ENCODE measurements at places on chromosomes 4 and X.

GRCh38 chrX:49165901-49166881 lies 3.6 kb downstream of the MAGIX start:
- peak; percentile 77 for DNase-seq

DNA sequence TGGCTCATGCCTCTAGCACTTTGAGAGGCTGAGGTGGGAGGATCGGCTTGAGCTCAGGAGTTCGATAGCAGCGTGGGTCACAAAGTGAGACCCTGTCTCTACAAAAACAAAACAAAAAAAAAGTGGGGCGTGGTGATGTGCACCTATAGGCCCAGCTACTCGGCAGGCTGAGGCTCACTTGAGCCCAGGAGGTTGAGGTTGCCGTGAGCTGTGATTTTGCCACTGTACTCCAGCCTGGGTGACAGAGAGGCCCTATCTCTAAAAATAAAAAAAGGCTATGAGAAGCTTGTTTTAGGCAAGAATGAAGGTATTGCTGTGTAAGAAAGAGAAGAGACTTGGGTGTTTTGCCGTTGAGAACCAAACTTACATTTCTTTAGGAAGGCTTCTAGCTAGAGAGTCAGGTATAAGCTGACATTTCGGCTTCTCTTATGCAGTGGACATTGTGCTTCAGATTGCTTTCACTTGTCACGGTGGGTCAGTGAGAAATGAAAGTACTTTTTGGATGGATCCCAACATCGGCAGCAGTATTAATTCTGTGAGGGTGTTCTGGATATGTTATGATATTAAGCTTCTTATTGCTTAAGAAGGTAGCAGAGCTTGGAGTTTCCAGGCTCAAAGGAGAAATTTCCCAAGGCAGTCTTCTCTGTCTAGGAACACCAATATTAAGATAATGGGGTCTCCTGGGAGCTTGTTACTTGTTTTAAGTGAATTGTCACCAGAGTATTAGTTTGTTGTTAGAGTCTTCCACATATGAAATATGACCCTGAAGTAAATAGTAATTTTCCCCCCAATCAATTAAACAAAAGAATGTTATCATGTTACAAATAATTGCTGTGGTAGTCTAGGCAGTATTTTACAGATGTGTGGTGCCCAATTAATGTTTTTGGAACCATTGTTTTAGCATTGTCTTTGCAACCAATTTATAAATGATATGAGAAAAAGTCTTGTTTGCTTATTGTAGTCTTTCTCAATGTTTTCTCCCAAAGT lies 17.6 kb downstream of the TMEM131L start:
- DNase-seq = no peak

GRCh38 chrX:13131396-13132137 lies 87.1 kb upstream of the FAM9C start:
- DNase-seq = no peak

- no peak for DNase-seq
Observed at GRCh38 chr4:163350672-163351071, 7.0 kb downstream of the NPY5R start.

DNA sequence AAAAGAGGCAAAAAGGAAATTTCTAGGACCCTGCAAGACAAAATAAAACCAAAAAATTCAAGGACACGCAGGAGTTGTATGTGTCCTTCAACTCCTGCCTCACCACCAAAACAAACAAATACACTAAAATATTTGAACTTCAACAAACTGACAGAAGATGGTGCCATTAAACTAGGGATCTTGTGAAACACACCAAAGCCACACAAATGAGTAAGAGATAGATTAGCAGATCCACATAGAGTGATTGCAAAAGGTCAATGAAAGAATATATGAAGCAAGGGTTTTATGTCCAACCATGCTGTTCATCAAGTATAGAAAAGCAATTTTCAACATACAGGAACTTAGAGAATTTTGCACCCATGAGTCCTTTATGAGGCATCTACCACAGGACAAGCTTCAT lies 40.1 kb upstream of the SCML1 start:
- DNase-seq = no peak

- no peak for DNase-seq
Observed at GRCh38 chr4:4667622-4668081, 125.8 kb upstream of the STX18 start.

GRCh38 chrX:13087322-13088155 lies 43.1 kb upstream of the FAM9C start:
- peak; percentile 65 for DNase-seq

DNA sequence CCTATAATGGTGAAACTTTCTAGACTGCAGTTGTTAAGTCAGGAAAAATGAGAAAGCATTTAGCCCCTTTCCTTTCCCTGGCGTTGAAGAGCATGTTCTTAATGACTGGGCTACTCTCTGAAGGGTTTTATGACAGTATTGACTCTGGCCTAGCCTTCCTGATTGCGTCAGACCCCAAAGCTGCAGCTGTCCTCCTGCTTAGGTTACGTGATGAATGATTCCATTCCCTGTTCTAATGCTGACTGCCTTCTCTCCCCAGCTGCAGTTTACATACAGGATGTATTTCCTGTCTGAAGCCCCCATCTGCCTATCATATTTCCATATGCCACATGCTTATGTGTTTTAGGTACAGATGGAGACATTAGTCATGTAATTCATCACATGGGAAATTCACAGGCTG lies 105.8 kb upstream of the EGFL6 start:
- no peak for DNase-seq

DNA sequence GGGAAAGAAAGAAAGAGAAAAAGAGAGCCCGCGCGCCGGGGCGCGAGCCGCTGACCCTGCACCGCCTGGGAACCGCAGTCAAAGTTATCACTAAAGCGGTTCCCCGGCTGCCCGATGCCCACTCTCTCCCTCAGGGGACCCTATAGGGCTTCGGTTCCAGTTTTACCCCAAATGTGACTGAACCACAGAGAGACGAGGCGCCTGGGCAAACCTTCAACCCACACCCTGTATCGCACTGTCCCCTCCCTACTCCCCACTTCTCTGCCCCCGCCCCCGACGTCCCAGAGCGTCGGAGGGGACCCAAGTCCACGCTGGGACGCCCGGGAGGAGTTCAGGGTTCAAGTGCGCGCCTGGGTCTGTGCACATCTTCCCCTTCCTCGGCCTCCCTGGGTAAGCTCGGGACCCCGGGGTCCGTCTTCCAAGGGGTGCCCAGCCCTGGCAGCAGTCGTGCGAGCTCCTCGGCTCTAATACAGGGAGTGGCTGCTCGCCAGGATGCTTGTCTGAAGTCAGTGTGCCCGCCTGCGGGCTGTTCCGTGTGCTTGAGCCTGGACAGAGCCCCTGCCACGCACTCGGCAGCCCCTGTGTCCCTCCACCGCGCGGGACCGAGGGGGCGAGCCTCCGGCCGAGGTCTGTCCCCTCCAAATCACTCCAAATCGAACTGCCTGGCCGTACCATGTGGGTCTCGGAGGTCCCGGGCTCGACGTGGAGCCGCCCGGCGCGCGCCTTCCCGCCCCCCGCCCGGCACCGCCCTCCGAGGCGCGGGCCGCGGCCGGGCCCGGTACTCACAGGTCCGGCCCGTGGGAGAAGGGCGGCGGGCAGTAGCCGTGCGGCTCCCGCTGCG lies 960 bp downstream of the TRPC3 start:
- peak; percentile 58 for DNase-seq

DNA sequence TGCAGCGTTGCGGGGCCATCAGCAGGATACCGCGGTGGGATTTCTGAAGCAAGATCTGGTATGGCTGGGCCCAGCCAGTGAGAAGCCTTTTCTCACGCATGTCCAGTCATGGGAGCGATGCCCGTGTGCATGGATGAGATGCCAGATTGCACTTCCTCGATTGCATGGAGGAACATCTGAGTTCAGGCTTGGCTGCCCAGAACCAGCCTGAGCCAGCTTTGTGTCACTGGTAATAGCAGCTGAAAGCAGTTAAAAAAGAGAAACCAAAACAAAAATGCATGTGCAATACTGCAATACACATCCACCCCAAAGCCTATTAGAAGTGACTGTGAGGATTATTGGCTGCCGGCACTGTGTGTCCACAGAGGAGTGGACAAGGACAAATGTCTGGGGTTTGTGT lies 59.3 kb downstream of the PSAPL1 start:
- no peak for DNase-seq

- DNase-seq = no peak
Observed at GRCh38 chrX:15825936-15826335, 28.7 kb downstream of the AP1S2 start.

- no peak for DNase-seq
Observed at GRCh38 chr4:71441186-71442169, 102.7 kb downstream of the SLC4A4 start.

GRCh38 chrX:78653118-78653822 lies 5.9 kb downstream of the RTL3 start:
- DNase-seq = no peak

GRCh38 chr4:152513078-152513477 lies 22.8 kb downstream of the FBXW7 start:
- no peak for DNase-seq

DNA sequence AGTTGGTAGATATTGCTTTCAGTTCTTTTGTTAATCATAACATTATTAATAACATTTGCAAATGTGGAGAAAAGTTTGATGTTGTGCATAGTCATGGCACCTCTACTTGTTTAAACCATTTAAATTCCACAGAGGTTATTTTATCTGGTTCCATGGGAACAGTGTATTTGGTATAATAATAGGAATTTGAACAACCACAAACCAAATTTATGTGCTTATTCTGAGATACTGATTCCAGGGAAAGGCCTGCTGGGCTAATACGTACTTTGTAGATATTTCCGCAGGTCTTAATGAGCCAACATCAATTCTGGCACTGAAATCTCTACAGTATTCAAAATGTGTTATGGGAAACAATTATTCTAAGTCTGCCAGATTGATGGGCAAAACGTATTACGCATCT lies 319.0 kb downstream of the DKK2 start:
- DNase-seq = no peak

DNA sequence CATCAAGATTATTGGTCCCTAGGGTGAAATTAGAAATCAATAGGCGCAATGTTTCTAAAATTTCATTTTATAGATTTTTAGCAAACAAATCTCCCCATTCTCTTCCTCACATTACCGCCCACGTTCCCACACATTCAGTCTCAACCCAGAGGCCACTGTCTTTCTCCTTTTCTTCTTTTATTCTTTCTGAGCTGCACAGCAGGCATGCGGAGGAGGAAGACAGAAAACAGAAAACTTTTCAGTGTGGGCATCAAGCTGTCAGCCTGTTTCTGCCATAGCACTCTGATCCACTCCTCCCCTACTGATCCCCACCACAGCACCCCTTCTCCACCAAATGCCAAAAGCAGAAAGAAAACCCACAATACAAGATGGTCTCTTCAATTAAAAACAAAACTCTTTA lies 94.8 kb upstream of the ADAMTS3 start:
- DNase-seq = no peak

Data from activated T-cell treated with anti-CD3 and anti-CD28 coated beads, Interleukin-2, amount 50 U/mL, for 24 hours (primary cell).